ENCODE measurements at places on chromosomes 11 and 22. TPM values are rescaled to one million over a fixed set of nuclear protein-coding genes. Genes with fewer than 3 reads are reported as not detected.

- DNase-seq, result peak; percentile 60
These were observed at the start of gene TMEM25 for GRCh38 chr11:118530683-118531596. TSS of gene TMEM25 (plus strand) at chr11:118531192. CDS start at chr11:118531802, 610 bp downstream.

DNA sequence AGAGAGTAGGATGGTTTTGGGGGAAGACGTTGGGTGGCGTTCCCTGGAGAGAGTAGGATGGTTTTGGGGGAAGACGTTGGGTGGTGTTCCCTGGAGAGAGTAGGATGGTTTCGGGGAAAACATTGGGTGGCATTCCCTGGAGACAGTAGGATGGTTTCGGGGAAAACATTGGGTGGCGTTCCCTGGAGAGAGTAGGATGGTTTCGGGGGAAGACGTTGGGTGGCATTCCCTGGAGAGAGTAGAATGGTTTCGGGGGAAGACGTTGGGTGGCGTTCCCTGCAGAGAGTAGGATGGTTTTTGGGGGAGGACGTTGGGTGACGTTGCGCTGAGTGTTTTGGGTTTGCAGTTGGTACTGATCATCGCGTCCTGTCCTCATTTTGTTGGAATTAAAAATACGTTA, 28.2 kb downstream of the IGHMBP2 start:
- DNase-seq, result no peak

GRCh38 chr22:30238661-30239487, 7.7 kb downstream of the LIF start:
- no peak for DNase-seq

GRCh38 chr11:115396533-115396932, 107.7 kb downstream of the CADM1 start:
- no peak for DNase-seq

GRCh38 chr11:133019545-133020371, 512.5 kb downstream of the OPCML start:
- no peak for DNase-seq

Gene SCGB1A1
- total RNA-seq, result not detected

DNA sequence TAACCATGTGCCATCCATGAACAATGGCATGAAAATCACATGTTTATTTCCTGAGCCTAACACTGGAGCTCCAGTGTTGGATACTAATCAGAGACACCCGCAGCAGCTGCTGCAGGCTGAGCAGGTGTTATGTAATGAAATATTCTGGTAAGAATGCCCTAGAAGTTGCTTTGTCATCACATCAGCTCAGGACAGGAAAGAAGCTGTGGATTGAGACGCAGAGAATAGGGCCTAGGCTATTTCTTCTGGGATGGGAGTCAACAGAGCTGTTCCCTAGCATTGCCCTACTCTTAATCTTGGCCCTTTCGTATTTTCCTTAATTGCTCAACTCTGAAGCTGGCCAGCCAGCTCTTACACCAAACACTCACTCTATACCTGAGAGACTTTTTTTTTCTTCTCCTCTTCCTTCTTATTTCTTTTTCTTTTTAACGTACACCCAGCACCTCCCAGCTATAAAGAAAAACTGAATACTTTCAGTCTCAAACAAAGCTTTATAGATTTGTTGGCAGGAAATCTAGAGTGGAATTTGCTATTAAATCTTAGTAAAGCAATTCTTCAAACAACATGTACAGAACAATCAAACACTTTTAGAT, 31.9 kb downstream of the RASSF10 start:
- DNase-seq, result no peak

GRCh38 chr22:46522797-46523196, 14.6 kb downstream of the CELSR1 start:
- no peak for DNase-seq

GRCh38 chr11:112655371-112655770, 305.8 kb upstream of the NCAM1 start:
- no peak for DNase-seq

Gene MPPED2
- 1.6 TPM for total RNA-seq

Gene KRTAP5-1
- total RNA-seq, result not detected

GRCh38 chr11:110126936-110127335, 33.7 kb downstream of the ZC3H12C start:
- DNase-seq, result no peak

Gene INPP5J
- 0.17 TPM for total RNA-seq

GRCh38 chr22:29263791-29264276, 3.9 kb downstream of the RHBDD3 start:
- DNase-seq, result no peak

Gene CD3D
- 1.6 TPM for total RNA-seq

Gene HIC2
- total RNA-seq, result 17.8 TPM

- DNase-seq, result no peak
These were observed 701 bp downstream of the TMEM216 start for GRCh38 chr11:61392981-61393595.

GRCh38 chr11:69566001-69566400, 75.0 kb upstream of the CCND1 start:
- DNase-seq, result no peak

Gene TUB
- 1.3 TPM for total RNA-seq

Gene KCNE3
- 5.4 TPM for total RNA-seq

- no peak for DNase-seq
These were observed 12.4 kb downstream of the ADM start for GRCh38 chr11:10317151-10317755.

- DNase-seq, result peak; percentile 83
These were observed 26.9 kb downstream of the SNAP29 start for GRCh38 chr22:20885557-20886323.

Gene MIF
- 207 TPM for total RNA-seq

GRCh38 chr11:60182541-60183330, at the start of gene MS4A6A:
TSS of gene MS4A6A (minus strand) at chr11:60183083. CDS start at chr11:60181727, 1,356 bp downstream.
- no peak for DNase-seq

- no peak for DNase-seq
These were observed 11.6 kb downstream of the SCGB1A1 start for GRCh38 chr11:62430425-62430824.

GRCh38 chr11:43819926-43820325, 60.7 kb upstream of the ALKBH3 start:
- no peak for DNase-seq

Gene SMIM38
- 0.08 TPM for total RNA-seq

Measured in liver (tissue), 10 donors.